Dorsolateral prefrontal cortex (tissue), 122 donors: ENCODE measurements at places on chromosomes 3 and 15. TPM values are rescaled to one million over a fixed set of nuclear protein-coding genes. Genes with fewer than 3 reads are reported as not detected.

DNA sequence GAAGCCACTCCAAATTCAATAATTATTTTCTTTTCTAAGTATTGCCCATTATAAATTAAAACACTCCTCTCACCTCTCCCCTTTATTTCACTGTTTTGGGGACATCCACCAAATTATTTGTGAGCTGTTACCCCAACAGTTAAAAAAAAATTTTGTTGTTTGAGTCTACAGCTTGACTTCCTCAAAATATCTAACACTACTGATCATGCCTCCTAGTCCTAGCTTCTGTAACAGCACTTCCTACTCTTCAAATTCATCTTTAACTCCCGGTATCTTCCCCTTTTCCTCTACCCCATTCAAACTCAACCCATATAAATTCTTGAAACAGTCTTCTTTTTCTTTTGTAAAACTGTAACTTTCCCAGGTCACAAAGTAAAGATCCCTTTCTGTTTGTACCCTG is 15.9 kb downstream of the PARL start:
- DNase-seq, result no peak

The SATB1 gene
- 113 TPM for total RNA-seq

The EIF3J gene
- 54.8 TPM for total RNA-seq

DNA sequence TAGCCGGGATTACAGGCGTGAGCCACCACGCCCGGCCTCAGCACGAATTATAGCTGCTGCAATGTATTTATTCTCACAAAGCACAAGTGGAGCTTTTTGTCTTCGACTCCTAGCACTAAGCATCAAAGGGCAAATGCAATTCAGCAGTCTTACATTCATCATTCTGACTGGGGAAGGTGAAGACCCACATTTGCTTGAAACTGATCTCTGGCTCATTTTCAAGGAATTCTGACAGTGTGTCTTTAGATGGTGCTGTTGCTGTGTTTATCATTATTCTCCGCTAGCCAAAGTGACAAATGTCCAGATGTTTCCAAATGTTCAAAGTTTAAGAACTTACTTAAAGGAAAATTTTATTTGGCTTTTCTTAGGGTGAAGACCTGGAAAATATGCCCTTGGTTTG is 55.9 kb downstream of the SGO1 start:
- DNase-seq, result no peak

The IQCF2 gene
- total RNA-seq, result not detected

DNA sequence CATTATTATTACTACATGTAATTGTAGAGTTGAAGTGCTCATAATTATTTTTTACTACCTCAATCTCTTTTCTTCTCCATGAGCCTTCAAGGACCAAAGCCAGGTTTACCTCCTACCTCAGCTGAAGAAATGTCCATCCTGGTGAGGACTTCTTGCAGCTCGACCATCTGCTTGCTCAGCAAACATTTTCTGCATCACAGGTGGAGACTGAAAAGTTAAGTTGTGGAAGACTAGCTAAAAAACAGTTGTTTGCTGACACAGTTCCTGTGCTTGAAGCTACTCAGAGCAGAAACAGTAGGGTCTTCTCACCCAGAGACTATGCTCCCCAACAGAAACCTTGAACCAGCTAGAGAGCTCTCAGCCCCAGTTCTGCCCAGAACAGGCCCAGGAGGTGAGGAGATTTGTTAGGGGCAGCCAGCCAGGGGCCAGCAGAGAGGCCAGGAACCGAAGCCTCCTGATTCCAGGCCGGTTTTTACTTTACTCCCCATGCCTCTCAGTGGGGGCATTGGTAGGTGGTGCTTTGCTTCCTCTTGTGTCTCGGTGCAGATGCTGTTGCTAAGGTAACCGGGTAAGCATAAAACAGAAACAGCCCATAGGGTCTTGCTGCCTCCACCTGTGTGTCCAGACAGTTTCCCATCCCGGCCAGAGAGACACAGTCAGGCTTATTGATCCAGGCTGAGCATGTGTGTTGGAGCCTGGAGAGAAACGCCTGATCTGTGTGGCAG is 54.9 kb downstream of the CCNL1 start:
- no peak for DNase-seq

GRCh38 chr15:64099379-64099778 is 3.6 kb downstream of the SNX1 start:
- no peak for DNase-seq

DNA sequence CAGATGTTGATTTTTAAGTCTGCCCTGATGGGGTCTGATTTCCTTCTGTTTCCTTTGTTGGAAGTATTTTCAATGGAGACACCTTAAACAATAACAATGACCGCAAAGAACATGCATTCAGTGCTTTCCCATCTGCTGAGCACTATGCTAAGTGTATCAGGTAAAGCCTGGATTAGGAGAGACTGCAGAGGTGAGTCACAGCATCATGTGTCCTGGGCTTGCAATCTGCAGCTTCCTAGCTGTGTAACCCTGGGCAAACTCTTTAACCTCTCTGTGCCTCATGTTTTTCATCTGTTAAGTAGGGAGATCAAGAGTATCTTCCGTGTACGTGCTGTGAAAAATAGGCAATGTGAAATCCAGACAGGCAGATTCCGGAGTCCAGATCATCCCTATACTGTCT is 13.3 kb upstream of the CHRNB4 start:
- no peak for DNase-seq

DNA sequence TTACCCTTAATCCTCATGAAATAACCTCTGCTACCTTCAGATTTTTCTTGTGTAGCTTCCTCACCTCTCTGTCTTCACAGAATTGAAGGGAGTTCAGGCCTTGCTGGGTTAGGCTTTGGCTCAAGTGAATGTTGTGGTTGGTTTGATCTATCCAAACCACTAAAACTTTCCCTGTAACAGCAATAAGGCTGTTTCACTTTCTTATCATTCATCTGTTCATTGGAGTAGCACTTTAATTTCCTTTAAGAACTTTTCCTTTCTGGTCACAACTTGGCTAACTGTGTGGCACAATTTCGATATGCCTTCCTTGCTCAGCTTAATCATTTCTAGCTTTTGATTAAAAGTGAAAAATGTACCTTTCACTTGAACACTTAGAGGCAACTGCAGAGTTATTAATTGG is 129.8 kb downstream of the NR1I2 start:
- no peak for DNase-seq
